ENCODE measurements at places on chromosomes 1 and 21.

DNA sequence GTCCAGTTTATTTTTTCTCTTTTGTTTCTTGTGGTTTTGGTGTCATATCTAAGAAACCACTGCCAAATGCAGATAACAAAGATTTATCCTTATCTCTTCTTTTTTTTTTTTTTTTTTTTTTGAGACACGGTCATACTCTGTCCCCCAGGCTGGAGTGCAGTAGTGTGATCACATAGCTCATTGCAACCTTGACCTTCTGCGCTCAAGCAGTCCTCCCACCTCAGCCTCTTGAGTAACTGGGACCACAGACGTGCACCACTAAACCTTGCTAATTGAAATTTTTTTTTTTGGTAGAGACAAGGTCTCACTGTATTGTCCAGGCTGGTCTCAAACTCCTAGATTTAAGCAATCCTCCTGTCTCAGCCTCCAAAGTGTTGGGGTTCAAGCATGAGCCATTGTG, 8.9 kb downstream of the SLC66A1 start:
- DNase-seq: no peak

DNA sequence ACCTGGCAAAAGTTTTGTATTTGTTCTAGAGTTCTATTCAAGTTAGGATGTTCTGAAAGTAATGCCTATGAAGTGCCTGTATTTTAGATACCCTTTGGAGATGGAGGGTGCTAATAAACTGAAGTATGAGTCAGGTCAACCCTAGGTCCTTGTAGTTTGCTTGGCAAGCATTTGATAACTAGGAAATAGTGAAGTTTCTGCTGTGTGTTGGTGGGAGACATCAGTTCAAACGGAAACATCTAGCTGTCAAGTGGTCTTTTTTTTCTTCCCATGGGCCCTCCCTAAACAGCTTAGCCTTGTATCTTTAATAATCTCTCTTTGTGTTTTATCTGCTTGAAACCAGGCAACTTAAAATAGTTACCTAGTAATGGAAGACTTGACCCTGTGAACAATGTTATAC, 4.5 kb downstream of the MRPS6 start:
- DNase-seq: no peak

DNA sequence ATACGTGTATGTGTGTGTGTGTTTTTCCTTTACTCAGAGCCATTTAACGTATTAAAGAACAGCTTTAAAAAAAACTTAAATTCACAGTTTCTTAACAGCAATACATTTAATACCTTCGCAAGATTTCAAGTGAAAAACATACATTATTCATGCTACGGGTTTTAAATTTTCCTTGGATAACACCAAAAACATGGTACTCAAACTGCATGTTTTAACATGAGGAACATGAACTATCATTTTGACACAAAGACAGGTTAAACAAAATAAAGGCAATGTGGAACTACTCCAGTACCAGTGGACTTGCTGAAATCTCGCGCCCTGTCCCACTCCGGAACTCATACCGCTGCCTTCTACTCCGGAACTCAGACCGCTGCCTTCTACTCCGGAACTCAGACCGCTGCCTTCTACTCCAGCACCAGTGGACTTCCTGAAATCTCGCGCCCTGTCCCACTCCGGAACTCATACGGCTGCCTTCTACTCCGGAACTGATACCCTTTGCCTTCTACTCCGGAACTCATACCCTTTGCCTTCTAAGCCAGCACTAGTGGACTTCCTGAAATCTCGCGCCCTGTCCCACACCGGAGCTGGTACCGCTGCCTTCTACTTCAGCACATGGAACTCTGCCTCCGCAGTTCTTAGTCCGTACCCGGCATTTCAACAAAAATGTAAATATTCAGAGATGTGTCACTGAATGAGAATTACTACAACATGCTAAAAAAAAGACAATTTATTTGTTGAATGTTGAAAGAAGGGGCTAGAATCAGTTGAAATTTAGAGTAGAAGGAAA, 148.6 kb downstream of the NCAM2 start:
- DNase-seq: no peak

DNA sequence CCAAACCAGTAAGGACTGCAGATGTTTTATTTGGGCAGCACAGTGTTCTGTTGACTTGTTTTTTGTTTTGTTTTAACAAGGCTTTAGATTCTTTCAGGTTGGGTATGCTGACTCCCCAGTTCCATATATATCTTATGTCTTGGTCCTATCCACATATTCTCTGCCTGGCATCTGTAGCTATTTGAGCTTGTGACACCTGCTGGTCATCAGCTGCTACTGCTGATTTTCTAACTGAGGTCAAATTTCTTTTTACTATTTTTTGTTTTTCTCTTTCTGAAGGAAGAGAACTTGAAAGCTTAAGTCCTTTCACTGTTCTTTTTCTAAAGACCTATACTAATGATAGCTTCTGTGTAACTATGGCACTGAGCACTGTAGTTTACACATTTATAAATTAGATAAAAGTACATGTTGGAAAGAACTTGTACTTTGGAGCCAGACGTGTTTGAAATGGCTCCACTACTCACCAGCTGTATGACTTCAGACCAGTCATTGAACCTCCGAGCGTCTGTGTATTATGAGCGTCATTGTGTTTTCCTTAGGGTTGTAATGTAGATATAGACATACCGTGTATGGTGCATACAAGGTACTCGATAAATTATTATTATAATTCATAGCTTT, 109.4 kb downstream of the NRDC start:
- peak; percentile 73 for DNase-seq

- no peak for DNase-seq
Measured at GRCh38 chr1:155022136-155022926, 11.2 kb downstream of the DCST2 start.

DNA sequence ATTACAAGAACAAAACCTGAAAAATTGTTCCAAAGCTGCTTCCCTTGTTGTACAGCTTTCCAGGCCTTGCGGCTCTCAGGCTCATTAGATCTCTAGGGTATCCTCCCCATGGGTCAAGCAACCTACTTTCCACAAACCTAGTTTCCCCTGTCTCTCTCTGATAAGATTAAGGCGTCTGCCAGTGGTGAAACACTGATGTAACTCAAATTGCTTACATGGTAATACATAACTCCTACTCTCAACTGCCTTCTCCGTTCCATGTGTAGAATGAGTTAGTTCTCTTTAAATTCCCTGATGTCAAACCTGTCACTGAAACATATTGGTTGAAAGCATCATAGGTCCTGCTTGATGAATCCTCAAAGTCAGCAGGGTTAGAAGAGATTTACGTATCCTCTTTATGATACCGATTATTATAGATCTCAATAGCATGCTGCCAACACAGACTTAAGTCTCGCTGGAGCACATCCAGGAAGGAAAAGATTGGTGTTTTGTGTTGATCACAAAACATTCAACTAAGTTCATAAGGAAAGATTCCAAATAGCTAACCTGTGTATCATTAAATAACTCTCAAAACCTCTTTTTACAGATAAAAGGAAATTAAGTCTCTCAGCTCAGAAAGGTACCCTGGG, 10.6 kb downstream of the PPP1R15B start:
- no peak for DNase-seq

GRCh38 chr1:39326836-39327235, 122.3 kb downstream of the MACF1 start:
- no peak for DNase-seq

DNA sequence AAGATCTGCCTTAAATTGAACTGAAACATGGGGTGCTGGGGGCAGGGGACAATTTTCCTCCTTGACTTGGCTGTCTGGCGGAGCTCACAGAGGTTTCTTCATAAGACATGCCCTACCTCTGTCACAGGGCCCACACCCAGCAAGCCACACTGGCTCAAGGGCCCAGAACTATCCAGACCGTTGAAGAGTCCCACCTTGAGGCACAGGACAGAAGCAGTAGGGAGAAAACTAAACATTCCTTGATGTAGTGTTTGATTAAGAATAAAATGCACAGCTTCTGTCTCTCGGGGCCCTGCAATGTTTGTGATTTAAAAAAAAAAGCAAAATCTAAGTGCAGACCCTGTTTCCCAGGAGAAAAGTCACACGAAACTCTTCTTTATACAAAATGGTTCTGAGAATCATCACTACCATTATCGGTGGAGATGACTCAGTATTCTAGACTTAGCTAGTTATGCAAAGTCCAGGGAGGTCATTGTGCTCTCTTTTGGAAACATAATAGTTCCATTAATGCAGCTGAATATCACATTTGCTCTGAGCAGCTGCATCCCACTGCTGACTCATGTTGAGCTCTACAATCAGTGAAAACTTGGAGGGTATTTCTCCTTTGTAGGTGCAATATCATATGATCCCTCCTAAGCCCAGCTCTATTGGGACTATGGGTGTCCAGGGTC, 53.6 kb upstream of the DIRAS3 start:
- no peak for DNase-seq

- no peak for DNase-seq
Measured at GRCh38 chr1:222739929-222740328, 2.9 kb downstream of the FAM177B start.

GRCh38 chr1:180898441-180899219, 14.1 kb upstream of the KIAA1614 start:
- no peak for DNase-seq

DNA sequence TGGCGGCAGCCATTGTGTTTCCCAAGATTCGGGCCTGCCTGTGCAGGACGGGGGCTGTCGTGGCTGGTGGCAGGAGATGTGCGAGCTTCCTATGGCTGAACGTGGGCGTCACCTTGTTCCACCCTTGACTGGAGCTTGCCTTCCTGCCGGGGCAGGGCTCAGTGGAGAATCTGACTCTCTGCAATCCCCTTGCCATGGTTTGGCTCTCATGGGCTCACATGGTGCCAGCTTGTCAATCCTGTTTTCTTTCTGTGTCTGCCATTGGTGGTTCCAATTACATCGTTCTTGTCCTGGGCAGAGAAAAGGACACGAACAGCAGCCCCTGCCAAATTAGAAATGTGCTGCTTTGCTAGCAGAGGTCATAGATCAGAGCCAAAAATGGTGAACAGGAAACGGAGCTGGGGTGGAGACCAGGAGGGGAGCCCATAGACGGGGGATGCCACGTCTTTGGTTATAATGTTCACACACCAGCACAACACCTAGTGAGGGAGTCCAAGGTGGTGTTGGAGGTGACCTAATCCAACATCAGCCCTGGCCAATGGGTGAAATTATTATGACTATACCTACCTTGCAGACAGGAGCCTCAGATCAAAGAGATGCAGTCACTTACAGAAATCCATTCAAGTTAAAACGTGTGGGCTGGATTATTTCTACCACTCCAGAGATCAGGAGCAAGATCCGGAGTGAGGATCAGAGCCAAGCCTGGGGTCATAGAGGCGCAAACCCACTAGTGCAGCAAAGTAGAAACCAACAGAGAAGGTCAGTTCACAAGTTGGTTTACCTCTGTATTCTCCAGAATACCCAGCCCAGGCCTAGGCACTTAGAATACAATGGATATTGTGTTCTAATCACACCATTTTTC, 253.1 kb downstream of the SIPA1L2 start:
- no peak for DNase-seq

- no peak for DNase-seq
Measured at GRCh38 chr1:41920658-41921057, 1.9 kb upstream of the HIVEP3 start.

GRCh38 chr1:215043401-215043800, 39.1 kb upstream of the KCNK2 start:
- no peak for DNase-seq

DNA sequence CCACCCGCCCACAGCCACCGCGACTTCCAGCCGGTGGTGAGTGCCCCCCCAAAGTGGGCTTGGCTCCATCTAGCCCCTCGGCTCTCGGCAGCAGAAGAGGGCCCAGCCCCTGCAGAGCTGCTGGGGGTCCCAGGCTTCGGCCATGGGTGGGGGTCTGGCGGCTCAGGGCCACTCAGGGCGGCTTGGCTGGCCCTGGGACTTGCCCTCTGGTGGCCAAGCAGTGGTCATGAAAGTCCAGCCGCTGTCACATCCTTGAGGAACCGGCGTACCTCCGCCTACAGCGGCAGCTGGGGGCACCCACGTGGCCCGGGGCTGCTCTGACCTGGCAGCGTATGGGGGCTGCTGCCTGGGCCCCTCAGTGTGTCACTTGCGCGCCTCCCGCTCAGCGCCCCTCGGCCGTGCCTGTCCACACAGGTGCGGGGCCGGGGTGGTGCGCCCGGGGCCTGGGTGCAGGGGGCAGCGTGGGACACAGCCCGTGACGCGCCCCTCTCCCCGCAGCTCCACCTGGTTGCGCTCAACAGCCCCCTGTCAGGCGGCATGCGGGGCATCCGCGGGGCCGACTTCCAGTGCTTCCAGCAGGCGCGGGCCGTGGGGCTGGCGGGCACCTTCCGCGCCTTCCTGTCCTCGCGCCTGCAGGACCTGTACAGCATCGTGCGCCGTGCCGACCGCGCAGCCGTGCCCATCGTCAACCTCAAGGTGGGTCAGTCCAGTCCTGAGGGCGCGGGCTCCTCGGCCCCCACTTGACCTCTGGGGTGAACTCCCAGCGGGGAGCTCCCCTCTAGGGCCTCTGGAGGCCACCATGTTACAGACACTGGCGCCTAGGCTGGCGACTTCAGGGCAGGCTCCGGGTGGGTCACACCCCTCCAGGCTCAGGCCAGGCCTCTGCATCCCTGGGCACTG, 32.4 kb downstream of the SLC19A1 start:
- DNase-seq: no peak

GRCh38 chr1:232988572-232989040, 38.2 kb downstream of the NTPCR start:
- DNase-seq: no peak

DNA sequence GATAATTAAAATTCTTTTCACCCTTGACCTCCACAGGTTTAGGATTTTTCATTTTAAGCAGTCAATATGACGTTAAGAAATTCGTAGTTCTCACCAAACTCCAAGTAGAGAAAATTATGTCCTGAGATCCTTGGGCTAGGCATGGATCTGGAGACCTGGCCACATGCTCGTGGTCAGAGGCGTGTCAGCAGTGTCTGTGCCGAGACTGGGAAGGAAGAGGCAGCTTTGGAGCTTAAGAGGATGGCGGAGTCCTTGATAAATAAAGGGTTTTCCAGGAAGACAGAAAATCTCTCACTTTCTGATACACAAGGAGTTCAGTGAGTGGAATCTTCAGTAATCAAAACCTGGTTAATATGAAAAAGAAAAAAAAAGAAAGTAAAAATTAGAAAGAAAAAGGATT, 17.0 kb downstream of the RHOU start:
- no peak for DNase-seq

DNA sequence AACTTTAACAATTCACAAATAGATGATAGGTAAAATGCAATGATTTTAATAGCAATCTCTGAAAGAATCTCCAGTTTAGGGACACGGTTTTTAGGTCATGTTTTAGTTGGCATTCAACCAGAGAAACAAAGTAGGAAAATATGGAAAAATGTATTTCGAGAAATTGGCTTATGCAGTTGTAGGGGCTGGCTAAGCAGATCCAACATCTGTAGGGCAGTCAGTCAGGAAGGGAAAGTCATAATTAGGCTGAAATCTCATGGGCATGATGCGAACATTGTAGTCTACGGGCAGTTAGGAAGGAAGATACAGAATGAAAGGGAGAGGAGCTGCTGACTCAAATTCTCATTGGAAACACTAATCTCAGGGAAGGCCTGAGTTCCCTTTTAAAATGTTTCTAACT, 1276.0 kb upstream of the ADGRL4 start:
- no peak for DNase-seq

GRCh38 chr1:86503406-86504136, 34.8 kb downstream of the CLCA1 start:
- DNase-seq: no peak
